ENCODE measurements at places on chromosomes 2 and 18. TPM values are rescaled to one million over a fixed set of nuclear protein-coding genes. Genes with fewer than 3 reads are reported as not detected.

Gene C18orf54
- 3.8 TPM for total RNA-seq

Gene PRKAG3
- total RNA-seq = not detected

Gene CENPA
- not detected for total RNA-seq

Gene LYG2
- total RNA-seq = not detected

Gene HPCAL1
- total RNA-seq = 77.1 TPM

Gene ZNF521
- not detected for total RNA-seq

Gene FHOD3
- total RNA-seq = not detected

DNA sequence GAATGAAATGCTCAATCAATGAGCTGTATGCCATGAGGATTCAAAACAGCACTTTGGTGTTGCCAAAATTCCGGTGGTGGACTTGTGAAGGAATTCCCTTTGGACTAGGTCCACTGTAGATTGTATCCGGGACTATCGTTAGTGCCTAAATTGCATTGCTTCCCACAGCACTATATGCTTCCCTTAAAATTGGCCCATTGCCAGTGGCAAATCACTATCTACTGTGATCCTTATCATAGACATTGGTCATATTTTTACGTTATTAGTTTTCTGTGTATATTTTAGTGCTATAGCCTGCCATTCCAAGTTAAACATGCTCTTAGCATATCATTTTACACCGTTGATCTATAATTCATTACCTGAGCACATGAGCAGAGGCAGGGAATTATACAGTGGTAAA, 1.7 kb downstream of the PJVK start:
- H3K36me3 ChIP-seq = peaks cover 4% of the 10 kb centered on the region
- H3K4me1 ChIP-seq = peaks cover 31% of the 10 kb centered on the region
- no peaks in the 10 kb centered on the region for H3K27me3 ChIP-seq
- no peak for DNase-seq

DNA sequence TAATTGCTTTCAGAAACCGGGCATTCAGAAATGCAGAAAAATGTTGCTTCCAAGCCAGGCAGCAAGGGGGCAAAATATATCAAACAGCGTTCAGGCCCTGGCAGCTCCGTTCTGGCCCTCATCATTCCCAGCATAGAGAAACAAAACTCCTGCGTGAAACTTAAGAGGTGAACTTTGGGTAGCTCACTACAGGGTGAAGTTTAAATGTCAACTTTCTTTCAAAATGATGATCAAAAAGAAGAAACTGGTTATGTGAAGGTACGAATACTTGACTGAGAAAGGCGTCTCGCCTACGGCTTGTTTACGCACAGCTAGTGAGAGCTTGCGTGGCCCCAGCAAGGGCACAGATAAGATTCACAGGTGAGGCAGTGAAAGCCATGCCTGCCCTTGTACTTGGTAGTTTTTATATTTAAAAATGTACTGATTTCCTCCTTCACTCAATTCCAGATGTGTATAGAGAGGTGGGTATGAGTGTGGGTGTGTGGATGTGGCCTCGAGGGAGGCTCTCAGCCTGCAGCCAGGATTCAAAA, 127.5 kb downstream of the NFATC1 start:
- H3K36me3 ChIP-seq = peaks cover 13% of the 10 kb centered on the region
- no peaks in the 10 kb centered on the region for H3K27me3 ChIP-seq
- H3K4me3 ChIP-seq = peak overlapping the region; percentile 68
- H3K4me1 ChIP-seq = peaks cover 69% of the 10 kb centered on the region

DNA sequence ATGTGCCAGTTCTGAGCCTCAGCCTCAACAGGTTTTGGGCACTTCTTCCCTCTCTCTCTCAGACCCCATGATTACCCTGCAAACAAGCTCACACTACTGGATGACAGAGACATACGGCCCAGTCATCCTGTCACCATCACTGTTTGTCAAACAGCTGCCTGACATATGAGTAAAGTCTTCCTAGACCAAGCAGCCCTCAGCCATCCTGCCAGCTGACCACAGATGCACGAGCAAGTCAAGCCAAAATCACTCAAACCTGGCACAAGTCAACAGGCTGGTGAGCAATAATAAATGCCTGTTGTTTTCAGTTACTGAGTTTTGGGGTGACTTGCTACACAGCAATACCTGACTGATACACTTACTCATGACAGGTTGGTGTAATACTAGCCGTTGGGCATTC, 75.5 kb upstream of the KLF7 start:
- peaks cover 11% of the 10 kb centered on the region for H3K4me1 ChIP-seq
- no peaks in the 10 kb centered on the region for H3K27me3 ChIP-seq
- no peaks in the 10 kb centered on the region for H3K36me3 ChIP-seq
- H3K4me3 ChIP-seq = no peak overlapping the region

- no peaks in the 10 kb centered on the region for H3K27me3 ChIP-seq
- H3K27ac ChIP-seq = no peak overlapping the region
- H3K36me3 ChIP-seq = no peaks in the 10 kb centered on the region
- H3K4me1 ChIP-seq = no peaks in the 10 kb centered on the region
Measured at GRCh38 chr2:18262601-18263000, 297.9 kb downstream of the RDH14 start.

DNA sequence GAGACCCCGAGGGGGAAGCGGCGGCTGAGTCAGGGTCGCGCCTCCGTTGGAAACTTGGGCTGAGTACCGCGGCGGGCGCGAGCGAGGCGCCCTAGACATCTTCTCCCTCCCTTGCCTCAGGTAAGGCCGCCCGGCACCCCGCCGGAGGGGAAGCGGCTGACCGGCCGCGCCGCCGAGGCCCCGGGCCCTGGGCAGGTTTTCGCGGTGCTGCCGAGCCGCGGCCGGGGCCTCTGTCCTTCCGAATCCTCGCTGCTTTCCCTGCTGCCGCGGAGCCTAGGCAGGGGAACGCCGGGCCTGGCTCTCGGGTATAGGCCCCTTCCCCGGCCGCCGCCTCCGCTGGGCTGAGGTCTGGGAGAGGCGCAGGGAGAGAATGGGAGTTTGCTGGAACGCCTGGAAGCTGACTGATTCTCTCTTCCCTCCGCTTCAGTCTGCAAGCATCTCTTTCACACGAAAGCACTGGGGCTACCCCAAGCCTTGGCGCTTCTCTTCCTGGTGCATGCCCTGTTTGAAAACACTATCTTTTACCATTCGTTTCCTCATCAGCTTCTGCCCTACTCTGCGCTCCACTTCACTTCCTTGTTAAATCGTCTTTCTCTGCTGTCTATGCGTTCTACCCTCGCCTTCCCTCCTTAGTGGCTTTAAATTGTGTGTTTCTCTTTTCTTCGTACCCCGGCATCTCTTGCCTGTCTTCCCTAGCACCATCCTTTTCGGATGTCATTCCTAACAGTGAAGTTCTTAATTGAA, 652 bp downstream of the PPM1B start:
- H3K4me3 ChIP-seq = peak overlapping the region; percentile 86
- H3K27me3 ChIP-seq = no peaks in the 10 kb centered on the region
- DNase-seq = peak; percentile 67
- H3K27ac ChIP-seq = peak overlapping the region; percentile 94
- no peaks in the 10 kb centered on the region for H3K36me3 ChIP-seq
- peaks cover 49% of the 10 kb centered on the region for H3K4me1 ChIP-seq

DNA sequence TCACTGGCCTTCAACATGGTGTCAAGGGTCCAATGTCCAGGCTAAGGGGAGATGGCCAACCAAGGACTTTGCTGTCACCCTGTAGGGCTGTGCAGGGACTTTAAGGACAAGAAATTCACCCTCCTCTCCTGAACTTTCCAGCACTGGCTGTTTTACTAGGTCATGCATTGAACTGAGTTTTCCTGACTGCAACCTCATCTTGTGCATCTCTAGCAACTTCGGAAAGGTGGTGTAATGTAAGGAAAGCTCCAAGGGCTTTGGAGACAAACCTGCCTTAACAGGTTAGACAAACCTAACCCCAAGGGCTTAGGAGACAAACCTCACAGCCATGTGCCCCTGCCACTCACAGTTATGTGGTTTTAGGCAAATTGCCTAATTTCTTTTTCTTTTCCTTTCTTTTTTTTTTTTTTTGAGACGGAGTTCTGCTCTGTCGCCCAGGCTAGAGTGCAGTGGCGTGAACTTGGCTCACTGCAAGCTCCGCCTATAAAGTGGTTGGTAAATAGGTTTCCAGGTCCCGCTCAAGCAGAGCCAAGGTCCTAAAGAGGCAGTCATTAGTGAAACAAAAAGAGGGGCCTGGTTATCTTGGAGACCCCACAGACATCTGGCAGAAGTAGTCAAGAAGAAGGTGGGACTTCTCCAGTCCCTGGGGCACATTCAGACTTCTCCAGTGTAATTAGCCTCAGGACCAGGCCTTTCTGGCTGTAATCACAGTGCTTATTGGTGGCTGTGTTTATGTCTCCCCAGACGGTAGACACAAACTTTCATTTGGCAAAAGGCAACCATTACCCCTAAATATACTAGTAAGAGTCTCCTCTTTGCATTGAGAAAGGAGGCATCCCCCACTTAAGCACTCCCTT, 37.6 kb upstream of the PMAIP1 start:
- no peak overlapping the region for H3K27ac ChIP-seq
- H3K4me1 ChIP-seq = no peaks in the 10 kb centered on the region
- H3K36me3 ChIP-seq = no peaks in the 10 kb centered on the region
- H3K27me3 ChIP-seq = no peaks in the 10 kb centered on the region
- DNase-seq = no peak

- H3K27me3 ChIP-seq = no peaks in the 10 kb centered on the region
- no peak overlapping the region for H3K27ac ChIP-seq
- DNase-seq = no peak
- no peak overlapping the region for H3K4me3 ChIP-seq
Measured at GRCh38 chr2:155815851-155816250, 516.7 kb downstream of the NR4A2 start.

GRCh38 chr18:43533371-43533770, 256.1 kb upstream of the SYT4 start:
- H3K27me3 ChIP-seq = no peaks in the 10 kb centered on the region
- H3K36me3 ChIP-seq = no peaks in the 10 kb centered on the region
- DNase-seq = no peak
- no peak overlapping the region for H3K4me3 ChIP-seq
- no peak overlapping the region for H3K27ac ChIP-seq
